ENCODE measurements at places on chromosomes 3 and 15.

DNA sequence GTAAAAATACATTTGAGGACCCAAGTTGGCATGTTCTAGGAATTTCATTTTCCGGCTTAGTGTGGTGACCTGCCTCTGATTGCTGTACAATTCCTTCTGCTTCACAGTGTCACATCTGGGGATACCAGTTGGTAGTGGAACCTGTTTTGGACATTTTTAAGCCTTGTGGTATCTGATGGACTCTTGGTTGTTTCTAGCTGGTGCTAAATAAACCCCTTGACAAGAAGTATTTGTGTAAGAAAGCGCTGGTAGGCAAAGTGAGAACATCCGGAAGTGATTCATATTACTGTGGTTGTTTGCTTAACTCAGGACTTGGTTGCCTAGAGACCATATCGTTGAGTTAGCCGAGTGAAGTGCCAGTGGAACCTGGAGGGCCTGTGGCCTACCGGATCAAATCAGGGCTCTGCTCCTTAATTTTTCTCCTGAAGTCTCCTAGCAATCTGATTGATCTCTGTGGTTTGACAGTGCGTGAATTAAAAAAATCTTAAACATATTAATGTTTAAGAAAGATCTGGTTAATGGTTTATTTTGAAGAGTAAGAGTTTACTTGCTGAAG is 12.8 kb downstream of the IQGAP1 start:
- DNase-seq = peak; percentile 71

GRCh38 chr3:93969997-93970396 is 3.7 kb downstream of the PROS1 start:
- no peak for DNase-seq

GRCh38 chr3:100047455-100048141 is 66.7 kb downstream of the FILIP1L start:
- DNase-seq = no peak

DNA sequence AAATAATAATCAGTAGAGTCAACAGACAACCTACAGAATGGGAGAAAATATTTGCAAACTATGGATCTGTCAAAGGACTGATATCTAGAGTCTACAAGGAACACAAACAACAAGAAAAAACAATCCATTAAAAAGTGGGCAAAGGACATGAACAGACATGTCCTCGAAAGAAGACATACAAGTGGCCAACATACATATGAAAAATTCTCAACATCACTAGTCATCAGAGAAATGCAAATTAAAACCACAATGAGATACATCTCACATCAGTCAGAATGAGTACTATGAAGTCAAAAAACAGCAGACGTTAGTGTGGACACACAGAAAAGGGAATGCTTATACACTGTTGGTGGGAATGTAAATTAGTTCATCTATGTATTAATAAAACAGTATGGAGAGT is 33.7 kb downstream of the SLC2A2 start:
- no peak for DNase-seq

DNA sequence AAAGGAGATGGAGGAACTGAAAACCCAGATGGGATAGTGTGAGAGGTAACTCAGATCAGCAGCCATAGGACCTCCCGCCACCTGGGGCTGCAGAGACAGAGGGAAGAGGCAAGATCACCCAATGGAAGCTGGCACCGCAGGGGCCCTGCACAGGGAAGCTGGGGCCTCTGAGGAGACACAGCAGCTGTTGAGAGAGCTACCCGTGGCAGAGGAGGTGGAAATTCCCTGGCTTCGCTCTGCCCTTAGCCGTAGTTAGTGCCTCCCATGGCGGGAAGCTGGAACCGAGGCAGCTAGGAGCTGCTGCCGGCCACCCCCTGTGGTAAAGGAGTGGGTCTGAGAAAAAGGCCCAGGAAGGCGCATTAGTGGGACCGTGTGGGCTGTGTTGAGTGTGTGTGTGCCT is 18.0 kb upstream of the PLXNA1 start:
- peak; percentile 14 for DNase-seq

GRCh38 chr3:24385012-24385615 is 109.5 kb downstream of the THRB start:
- DNase-seq = peak; percentile 41

- DNase-seq = no peak
These were observed 48.3 kb downstream of the PARP14 start for GRCh38 chr3:122728756-122729514.

- no peak for DNase-seq
These were observed 10.4 kb downstream of the CFAP92 start for GRCh38 chr3:128983293-128984069.

- peak; percentile 79 for DNase-seq
These were observed 348.4 kb upstream of the PLSCR5 start for GRCh38 chr3:146953511-146953981.

DNA sequence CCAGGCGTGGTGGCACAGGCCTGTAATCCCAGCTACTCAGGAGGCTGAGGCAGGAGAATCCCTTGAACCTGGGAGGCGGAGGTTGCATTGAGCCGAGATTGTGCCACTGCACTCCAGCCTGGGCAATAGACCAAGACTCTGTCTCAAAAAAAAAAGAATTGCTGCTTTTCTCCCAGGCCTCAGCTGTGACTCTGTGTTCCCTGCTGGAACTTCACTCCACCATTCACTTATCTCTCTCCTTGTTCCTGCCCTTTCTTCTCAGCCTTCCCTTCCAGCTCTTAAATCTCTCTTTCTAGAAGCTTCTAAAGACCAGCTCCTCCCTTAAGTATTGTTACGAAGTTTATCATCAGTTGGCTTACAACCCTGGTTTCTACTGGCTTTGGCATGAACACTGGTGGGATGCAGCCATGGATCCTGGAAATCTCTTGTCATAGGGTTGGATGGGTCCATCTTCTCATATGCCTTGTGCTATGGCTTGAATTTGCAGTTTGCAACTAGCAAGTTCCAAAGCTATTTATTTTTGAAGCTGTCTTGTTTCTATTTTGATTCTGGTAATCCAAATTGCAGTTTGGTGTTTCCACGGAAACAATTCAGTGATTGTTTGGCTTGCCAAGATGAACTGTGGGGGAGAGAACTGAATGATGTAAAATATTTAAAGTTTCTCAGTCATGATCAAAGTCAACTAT is 10.5 kb downstream of the C3orf62 start:
- DNase-seq = no peak

DNA sequence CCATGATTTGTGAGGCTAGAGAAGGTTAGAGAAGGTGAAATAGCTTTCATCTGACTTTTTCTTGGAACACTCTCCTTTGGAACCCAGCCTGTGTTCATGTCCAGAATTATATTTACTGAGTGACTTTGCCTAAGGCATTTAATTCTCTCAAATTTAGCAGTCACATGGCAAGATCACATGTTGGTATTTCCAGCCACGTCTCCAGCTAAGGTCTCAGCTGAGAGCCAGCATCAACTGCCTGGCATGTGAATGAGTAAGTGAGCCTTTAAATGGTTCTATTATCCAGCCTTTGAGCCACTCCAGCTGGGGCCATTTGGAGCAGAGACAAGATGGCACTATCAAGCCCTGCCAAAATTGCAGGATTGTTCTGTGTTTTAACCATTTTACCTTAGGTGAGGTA is 130.2 kb upstream of the SGO1 start:
- no peak for DNase-seq

GRCh38 chr15:20340931-20341661 is 200.5 kb downstream of the GOLGA6L6 start:
- DNase-seq = peak; percentile 83

DNA sequence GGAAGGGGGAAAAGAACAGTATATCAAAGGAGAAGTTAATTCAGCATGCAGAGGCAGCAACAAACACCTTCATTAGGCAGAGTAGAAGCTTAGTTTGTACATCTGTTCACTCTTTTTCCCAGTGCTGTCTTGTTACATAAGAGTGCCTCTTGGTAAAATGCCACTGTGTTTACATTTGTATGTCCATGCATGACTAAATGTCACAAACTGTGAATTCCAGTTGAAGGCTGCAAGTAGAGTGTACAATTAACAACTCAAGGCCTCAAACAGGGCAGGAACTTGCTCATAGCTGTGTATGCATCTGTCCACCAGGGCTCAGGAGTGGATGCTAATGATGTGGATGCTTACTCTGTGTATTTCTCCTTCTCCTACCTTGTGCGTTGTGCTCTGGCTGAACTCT is 214.2 kb upstream of the TPM1 start:
- no peak for DNase-seq

DNA sequence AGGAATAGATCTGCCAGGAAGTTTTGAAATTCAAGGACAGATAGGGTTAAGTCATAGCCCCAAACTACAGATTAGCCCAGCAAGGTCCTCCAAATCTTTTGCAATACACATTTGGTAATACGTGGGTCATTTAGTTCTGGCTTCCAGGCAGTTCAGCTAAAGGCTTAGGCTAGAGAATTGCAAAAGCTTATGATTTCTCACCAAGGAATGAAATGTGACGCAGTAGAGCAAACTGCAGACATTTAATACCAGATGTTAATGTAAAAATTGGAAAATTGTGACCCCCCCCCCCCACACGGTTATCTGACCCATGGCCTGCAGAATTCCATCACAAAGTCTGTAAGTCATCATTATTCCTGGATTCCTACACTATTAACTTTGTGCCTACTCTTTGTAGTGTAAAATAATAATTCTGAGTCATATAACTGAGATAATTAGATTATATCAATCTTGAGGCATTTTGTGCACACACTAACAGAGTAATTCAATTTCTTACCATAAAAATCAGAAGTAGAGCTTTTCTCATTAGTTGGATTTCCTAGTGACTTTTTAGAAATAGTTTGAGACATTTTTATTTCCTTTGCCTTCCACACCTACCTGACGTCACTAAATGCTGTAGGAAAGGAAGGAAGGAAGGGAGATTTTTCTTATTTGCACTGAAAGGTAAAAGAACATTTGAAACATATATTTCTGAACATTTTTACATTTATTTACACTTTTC is 235.2 kb downstream of the DTWD1 start:
- DNase-seq = no peak

DNA sequence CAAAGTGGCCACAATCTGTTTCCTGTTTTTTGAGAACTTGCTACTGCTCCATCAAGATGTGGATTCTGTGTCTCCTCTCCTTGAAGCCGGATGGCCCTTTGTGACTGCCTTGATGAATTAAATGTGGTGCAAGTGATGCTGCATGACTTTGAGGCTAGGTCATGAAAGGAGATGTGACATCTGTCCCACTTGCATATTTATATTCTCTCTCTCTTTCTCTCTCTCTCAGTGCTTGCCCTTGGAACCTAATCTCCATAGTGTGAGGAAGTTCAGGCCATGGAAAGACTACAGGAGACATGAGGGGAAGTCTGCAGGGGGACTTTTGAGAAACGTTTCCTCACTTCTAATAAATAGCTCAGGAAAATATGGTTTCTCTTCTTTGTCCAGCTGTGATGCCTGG is 50.0 kb upstream of the ADPGK start:
- no peak for DNase-seq

DNA sequence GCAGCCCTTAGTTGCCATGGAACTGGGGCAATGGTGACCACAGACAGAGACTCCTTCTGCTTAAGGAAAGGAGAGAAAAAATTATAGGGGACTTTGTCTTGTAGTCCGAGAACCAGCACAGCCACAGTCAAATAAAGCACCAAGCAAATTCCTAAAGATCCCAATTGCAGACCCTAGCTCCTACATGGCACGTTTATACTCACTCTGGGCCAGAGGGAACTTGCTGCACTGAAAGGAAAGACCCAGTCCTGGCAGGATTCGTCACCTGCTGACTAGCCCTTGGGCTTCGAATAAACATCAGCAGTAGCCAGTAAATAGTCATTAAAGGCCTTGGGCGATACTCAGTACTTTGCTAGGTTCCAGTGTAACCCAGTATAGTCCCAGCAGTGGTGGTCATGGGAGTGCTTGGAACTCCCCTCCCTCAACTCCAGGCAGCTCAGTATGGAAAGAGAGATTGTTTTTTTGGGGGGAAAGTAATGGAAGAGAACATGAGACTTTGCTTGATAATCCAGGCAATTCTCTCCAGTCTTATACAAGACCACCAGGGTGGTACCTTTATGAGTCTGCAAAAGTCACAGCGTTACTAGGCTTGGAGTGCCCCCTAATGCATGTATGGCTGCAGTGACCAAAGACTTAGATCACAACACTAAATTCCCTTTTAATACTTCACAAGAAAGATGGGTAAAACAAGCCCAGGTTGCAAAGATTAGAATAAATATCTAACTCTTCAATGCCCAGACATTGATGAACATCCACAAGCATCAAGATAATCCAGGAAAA is 66.4 kb upstream of the AGTR1 start:
- no peak for DNase-seq

- no peak for DNase-seq
These were observed 254.7 kb downstream of the CACNA2D3 start for GRCh38 chr3:54376939-54377578.

- no peak for DNase-seq
These were observed 47.1 kb downstream of the STT3B start for GRCh38 chr3:31579828-31580227.

GRCh38 chr3:24683633-24684384 is 189.2 kb upstream of the THRB start:
- peak; percentile 42 for DNase-seq

DNA sequence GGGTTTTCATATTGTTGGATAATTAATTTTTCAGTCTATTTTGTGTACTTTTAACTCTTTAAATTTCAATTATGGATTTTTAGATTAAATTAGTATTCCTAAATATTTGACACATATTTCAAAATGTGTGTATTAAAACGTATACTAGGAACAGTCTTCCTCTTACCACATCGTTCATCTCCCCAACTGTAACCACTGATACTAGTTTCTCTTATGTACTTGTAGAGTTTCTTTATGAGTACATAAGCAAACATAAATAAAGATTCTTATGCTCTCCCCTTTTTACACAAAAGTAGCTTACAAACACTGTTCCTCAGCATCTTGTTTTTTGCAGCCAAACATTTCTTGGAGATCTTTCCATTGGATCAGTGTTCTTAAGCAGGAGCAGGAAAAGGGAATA is 45.9 kb downstream of the CMSS1 start:
- no peak for DNase-seq

DNA sequence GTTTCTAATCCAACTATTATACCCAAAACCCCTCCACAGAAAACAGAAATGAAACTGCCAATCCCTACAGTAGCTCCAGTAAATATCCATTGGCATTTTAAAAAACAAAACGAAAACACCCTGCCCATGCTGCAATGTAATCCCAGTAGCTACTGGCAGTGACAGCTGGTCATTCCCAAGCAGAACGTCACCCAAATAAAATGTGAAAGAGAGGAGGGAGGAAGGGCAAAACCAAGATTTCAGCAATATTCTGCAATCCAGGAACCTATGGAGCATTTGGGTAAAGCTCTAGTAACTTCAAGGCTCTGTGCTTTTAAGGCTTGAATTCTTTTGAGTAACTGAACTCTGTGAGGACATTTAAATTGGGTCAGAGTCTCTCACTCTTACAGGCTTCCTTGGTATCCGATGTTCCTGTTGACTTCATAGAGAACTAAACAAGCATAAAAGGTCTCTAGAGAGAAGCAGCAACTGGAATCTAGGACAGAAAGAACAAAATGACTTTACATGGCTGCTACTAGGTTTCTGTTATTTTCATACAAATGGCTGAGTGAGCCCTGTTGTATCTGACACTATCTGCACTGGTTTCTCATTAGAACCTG is 136.2 kb downstream of the TNIK start:
- no peak for DNase-seq

DNA sequence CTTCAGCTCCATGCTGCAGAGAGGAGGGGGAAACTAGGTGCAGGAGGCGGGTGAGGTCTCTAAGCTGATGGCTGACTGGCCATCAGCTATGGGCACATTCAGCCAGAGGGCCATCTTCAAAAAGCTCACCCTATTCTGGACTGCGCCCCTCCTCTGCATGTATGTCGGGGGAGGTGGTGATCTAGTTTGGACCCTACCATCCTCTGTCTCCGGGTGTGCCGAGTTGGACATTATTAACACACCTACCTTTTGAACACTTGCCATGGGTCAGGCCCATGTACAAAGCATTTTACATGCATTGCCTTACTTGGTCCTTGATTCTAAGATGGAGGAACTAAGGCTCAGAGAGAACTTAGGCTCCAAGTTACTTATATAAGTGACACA is 1.4 kb downstream of the NISCH start:
- DNase-seq = no peak
